T follicular helper cell (primary cell): ENCODE measurements at places on chromosomes 1 and 21.

- DNase-seq = no peak
These were observed 3.3 kb upstream of the UTP11 start for GRCh38 chr1:38009088-38009840.

DNA sequence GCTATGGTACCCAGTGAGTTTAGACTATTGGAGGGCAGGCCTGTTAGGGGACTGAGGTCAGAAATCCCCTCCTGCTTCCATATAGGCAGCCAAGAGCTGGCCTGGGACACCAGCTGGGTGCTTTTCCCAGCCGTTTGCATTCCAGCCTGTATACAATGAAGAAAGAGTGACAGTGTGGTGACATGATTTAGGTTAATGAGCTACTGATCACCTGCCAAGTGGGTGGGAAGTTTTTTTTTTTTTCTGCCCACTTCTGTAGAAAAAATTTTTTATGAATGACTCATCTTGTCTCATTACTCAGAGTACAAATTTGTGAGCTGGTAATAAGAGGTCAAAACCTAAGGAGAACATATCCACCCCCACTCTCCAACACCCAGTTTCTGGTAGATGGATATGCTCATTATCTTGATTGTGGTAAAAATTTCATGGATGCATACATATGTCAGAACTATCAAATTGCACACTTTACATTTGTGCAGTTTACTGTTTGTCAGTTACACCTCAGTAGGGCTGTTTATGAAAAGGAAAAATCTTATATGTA lies 16.4 kb upstream of the CGN start:
- DNase-seq = no peak

DNA sequence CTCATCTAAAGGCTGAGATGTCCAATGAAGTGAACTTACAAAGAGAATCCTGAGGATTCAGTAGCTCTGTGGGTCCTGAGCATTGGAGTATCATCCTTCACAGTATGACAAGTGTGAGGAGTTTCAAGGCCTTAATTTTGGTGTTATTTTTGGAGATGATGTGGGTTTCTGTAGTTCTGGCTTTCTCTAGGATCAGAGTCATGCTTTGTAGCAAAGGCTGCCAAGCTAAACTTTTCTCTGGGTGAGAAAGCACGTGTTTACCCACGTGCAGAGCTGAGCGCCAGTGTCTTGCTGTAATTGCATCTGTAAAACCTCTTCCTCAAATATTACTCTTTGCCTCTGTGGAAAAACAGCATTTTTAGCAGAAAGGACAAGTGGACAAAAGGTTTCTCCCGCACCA lies 387.8 kb upstream of the LYPLAL1 start:
- DNase-seq = no peak

DNA sequence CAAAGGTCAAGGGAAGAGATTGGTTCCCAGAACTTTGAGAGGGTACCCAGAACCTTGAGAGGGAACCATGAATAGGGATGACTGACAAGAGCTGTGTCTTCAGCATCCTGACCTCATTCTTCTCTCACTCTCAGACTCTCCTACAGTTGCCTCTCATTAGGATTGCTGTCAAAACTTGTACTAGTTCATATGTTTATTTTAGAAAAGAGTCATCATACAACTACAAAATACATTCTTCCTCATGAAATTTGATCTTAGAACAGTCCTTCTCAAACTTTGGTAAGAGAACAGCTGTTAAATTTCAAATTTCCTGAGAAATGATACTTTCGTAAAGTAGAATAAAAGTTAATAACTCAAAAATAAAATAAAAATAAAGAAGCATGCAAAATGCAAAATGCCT lies 161.4 kb upstream of the ZRANB2 start:
- DNase-seq = no peak

- DNase-seq = no peak
These were observed 107.9 kb upstream of the ZP4 start for GRCh38 chr1:237998581-237998980.

DNA sequence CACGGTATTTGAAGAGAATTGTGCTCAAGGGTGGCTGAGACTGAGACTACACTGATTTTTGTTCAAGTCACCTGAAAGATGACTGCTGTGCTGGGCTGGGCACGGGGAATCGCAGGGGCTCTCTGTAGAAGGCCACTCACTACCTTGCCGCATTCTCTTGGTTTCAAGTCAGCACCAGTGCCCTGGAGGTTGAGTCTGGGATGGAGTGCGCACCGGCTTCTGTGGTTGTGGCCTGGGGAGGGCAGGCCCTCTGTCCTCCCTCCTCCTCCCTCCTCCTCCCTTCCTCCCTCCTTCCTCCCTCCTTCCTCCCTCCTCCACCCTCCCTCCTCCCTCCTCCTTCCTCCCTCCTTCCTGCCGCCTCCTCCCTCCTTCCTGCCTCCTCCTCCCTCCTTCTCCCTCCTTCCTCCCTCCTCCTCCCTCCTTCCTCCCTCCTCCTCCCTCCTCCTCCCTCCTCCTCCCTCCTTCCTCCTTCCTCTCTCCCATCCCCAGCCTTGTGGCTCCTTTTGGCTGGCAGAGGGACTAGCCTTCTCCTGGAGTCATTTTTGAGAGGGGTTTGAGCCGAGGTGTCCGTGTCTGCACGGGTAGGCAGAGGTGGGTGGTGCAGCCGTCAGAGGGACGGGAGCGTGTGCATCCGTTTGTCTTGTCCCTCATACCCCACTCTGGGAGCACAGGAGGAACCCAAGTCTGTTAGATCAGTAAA lies 9.5 kb downstream of the RER1 start:
- DNase-seq = no peak

DNA sequence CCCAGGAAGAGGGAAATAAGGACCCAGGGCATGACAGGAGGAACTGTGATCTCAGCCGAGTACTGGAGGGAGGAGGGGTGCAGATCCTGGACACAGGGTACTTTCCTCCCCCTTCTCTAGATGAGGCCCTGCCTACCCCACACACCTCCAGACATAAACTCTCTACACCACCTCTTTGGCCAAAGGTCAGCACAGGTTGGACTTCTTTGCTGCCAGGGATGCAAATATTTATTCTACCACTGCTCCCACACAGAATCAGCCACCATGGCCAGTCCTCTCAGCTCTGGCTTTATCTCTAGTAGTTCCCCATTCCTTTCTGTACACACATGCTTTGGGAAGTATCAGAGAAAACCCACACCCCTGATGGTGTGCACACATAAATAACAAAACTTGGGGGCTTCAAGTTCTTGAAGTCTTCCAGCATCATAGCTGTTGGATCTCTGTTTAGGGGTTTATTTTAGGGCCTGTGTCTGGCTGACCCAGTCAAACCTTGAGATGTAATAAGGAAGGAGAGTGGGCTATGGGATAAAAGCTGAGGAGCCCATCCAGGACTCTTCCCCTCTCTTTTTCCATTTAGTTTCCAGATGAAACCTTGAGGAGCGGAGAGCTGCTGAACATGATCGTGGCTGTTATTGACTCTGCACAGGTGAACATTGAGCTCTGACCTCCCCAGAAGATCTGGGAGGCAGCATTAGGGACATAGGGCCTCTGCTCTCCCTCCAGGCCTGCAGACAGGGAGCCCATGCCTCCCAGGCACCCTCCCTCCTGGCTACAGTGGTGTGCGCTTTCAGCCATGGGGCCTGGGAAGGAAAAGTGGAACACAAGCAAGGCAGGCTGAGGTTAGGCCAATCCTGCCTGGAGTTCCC lies 6.7 kb upstream of the SLC27A3 start:
- no peak for DNase-seq

GRCh38 chr1:245715970-245716369 lies 561.2 kb downstream of the KIF26B start:
- DNase-seq = no peak

GRCh38 chr1:162003061-162003829 lies 20.4 kb downstream of the OLFML2B start:
- DNase-seq = no peak

GRCh38 chr1:8259498-8260290 lies 58.2 kb upstream of the SLC45A1 start:
- no peak for DNase-seq

GRCh38 chr1:2203671-2204414 lies 9.3 kb upstream of the FAAP20 start:
- no peak for DNase-seq

DNA sequence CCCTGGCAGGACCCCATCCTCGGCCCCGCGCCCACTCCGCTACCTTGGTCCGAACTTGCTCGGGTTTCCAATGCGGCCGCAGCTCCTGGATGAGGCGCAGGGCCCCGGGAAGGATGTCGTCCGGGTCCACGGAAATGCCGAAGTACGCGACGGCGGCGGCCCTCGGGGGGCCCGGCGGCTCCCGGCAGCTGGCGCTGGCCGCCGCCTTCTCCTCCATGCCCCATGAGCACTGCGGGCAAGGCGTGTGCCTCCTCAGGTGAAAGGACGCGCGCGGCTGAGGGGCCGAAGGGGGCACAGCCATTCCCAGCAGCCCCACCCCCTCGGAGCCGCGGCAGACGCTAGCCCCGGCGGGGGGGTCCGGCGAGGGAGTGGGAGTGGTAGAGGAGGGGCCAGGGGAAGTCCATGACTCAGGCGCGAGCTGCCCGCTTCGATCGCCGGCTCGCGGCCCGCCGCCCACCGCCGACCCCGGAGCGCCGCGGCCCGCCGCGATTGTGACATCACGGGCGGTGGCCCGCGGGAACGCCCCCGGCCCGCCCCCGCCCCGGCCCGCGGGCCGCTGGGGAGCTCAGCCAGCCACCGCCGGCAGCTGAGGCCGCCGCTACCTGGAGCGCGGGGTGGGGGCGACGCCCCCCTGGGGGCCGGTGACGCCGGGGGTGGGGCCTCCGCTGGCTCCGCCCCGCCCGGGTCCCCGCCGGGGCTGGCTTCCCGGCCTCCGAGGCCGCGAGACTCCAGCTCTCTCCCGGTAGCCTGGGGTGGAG lies at the start of gene ETNK2:
Gene ETNK2, minus strand, starts transcription at position 493 of the 758 bp plus-strand sequence. Its CDS starts 192 bp downstream, at position 301.
- DNase-seq = peak; percentile 43

- DNase-seq = no peak
These were observed 1.9 kb downstream of the SPRR4 start for GRCh38 chr1:152972196-152972886.

- no peak for DNase-seq
These were observed 2.9 kb downstream of the UBAP2L start for GRCh38 chr1:154223621-154224020.

DNA sequence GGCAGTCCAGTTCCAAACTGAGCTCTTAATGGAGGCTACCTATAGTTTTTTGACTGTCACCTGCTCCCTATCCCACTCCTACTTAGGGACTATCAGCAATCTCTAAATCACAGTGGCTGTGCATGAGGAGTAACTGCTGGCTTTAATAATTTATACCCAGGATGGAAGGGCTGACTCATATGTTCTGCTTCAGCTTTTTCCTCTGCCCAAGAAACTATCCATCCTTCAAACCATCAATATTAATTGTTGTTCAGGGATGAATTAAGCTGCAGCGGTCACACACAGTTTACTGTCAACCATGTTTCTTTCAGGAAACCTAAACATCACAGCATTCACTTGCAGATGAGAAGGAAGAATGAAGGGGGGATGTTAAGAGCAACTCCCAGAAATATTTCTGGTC lies 9.0 kb upstream of the PGBD5 start:
- DNase-seq = no peak

- DNase-seq = no peak
These were observed 41.8 kb downstream of the PHC2 start for GRCh38 chr1:33388805-33389771.

DNA sequence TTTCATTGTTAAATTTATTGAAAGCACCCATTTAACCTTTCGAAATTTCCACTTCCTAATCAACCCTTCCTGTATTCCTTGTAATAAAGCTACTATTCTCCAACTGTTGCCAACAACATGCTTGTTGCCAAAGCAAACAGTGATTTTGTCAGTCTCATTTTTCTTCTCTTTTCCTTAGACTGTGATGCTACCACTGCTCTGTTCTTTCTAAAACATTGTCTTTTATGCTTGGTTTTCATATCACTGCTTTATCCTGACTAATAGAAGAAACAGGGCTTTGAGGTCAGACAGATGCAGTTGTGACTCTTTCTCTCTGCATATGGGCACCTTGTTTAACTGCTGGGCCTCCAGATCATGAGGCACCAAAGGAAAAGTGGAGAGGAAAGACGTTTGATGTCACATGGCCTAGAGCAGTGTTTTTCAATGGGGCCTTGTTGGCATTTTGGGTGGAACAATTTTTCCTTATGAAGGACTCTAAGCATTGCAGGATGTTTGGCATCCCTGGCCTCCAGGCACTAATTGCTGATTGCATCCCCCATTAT lies 56.1 kb downstream of the HMCN1 start:
- DNase-seq = no peak

DNA sequence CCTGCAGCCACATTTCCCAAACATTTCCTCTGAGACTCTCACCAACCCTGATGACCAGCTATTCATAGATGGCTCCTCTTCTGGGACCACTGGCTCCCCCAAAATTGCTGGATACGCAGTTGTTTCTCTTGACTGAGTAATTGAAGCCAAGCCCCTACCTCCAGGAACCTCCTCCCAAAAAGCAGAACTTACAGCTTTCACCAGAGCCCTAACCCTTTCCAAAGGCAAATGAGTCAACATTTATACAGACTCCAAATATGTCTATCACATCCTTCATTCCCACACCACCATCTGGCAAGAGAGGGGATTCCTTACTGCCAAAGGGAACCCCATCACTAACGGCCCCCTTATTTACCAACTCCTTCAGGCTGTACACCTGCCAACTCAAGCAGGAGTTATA lies 20.3 kb upstream of the CA6 start:
- DNase-seq = no peak

- DNase-seq = no peak
These were observed 226.4 kb downstream of the C1orf94 start for GRCh38 chr1:34403156-34403555.

DNA sequence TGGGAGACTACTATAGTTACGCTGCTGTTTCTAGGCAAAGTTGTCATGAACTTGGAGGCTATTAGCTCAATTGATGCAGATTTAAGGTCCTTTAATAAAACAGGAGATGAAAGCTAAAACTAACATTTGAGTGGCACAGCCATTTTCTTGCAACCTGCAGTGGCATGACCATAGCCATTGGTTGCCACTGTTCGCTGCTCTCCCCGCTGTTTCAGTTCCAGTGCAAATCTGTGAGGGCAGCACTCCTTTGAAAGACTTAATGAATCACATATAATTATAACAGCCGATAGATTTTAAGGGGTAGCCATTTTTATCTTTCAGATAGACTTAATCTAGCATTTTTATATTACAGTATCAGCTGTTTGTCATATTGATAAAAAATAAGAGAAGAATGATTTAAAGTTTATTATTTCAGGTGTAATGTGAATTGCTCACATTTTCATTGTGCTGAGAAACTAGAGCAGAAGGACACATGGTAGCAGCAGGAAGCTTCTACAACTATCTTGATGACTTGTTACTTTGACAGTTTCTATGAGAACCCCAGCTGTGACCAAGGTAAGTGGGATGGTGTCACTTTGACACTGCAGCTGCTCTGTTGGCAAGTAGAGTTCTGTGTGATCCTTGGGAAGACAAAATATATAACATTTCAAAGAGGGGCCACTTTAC lies 203.7 kb downstream of the PLA2G4A start:
- no peak for DNase-seq

DNA sequence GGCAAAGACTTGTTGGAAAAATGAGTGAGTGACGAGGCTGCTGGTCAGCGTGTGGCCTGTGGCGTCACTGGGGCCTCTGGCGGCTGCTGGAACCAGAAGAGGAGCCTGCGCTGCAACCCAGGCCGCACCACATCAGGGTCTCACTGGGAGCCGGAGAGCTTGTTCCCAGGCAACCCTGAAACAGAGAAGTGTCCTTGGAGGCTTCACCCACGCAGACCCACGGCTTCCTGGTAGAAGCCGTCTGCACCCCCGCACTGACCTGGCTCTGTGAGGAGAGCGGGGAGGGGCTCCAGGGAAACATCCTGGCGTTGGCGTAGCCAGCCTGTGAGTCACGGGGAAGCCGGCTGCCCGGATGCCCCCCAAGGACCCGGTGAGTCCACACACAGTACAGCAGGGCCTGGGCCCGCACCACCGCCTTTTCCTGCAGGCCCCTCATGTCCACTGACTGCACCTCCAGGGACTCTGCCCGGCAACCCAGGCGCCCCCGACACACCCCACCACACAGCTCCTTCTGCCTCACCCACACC lies 57.4 kb downstream of the COL6A1 start:
- DNase-seq = no peak
